ENCODE measurements at places on chromosomes 12 and 14. TPM values are rescaled to one million over a fixed set of nuclear protein-coding genes. Genes with fewer than 3 reads are reported as not detected.

C12orf50 gene
- 0.10 TPM for polyA plus RNA-seq

KRT73 gene
- polyA plus RNA-seq: not detected

DAD1 gene
- polyA plus RNA-seq: 129 TPM

CCDC85C gene
- 29.7 TPM for polyA plus RNA-seq

PTGDR gene
- polyA plus RNA-seq: 0.33 TPM

IAPP gene
- polyA plus RNA-seq: not detected

MYH6 gene
- polyA plus RNA-seq: 5,104 TPM

KRT71 gene
- not detected for polyA plus RNA-seq

ABCB9 gene
- polyA plus RNA-seq: 3.1 TPM

EIF2S3B gene
- 0.11 TPM for polyA plus RNA-seq

NDRG2 gene
- polyA plus RNA-seq: 314 TPM

DBX2 gene
- polyA plus RNA-seq: not detected

ST8SIA1 gene
- 0.75 TPM for polyA plus RNA-seq

CCDC197 gene
- not detected for polyA plus RNA-seq

IL31 gene
- polyA plus RNA-seq: not detected

HNF1A gene
- polyA plus RNA-seq: 0.03 TPM

ACOT6 gene
- polyA plus RNA-seq: not detected

AMDHD1 gene
- polyA plus RNA-seq: 0.72 TPM

ING4 gene
- polyA plus RNA-seq: 23.6 TPM

GZMB gene
- 1.4 TPM for polyA plus RNA-seq

LRCOL1 gene
- polyA plus RNA-seq: not detected

SCN8A gene
- polyA plus RNA-seq: 0.17 TPM

TMEM253 gene
- polyA plus RNA-seq: 0.29 TPM

FOXN4 gene
- not detected for polyA plus RNA-seq

FOXA1 gene
- polyA plus RNA-seq: not detected

FOXG1 gene
- not detected for polyA plus RNA-seq

SMIM41 gene
- 0.08 TPM for polyA plus RNA-seq

ZNF891 gene
- 0.49 TPM for polyA plus RNA-seq

Measured in heart left ventricle (tissue), 16 donors.